ENCODE measurements at places on chromosomes 1 and 21.
A peak's percentile ranks its signal among the peaks of the same experiment; 100 is the strongest.

DNA sequence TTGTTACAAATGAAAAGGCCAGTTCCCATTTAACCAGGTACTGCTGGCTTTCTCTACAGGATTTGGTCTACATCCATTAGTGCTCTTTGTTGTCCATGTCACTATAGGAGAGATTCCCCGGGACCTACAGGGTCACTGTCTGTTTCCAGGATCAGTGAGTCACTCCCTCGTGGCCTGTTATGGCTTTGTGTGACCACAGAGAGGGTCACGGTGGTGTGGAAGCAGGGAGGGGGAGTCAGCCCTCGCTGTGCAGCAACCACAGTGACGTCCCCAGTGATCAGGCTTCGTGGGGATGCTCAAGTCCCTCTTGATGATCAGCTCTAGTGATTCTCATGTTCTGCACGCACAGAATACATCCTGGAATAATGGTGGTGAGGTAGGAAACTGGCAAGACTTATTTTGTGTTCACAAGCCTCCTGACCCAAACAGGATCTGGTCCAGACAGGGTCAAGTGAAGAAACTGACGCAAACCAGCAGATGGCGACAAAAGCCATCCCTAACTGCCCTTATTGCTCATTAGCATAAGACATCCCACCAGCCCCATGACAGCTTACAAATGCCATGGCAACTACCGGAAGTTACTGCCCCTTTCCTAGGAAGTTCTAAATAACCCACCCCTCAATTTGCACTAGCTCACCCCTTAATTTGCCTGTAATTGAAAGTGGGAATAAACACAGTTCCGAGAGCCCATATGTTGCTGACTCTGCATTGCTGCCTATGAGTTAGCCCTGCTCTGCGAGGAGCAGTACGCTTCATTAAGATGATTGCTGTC lies 98.5 kb downstream of the DISC1 start:
- DNase-seq = no peak
- no peaks in the 10 kb centered on the region for H3K4me1 ChIP-seq
- no peak overlapping the region for H3K4me3 ChIP-seq
- no peaks in the 10 kb centered on the region for H3K27me3 ChIP-seq
- H3K27ac ChIP-seq = no peak overlapping the region

- peaks cover 18% of the 10 kb centered on the region for H3K4me1 ChIP-seq
- H3K27me3 ChIP-seq = no peaks in the 10 kb centered on the region
- no peak overlapping the region for H3K27ac ChIP-seq
- no peaks in the 10 kb centered on the region for H3K36me3 ChIP-seq
- no peak for DNase-seq
These were observed 55.9 kb upstream of the PTGFRN start for GRCh38 chr1:116853680-116854402.

- no peak overlapping the region for H3K27ac ChIP-seq
These were observed 32.6 kb downstream of the CDCP2 start for GRCh38 chr1:54120018-54120697.

- no peak overlapping the region for H3K27ac ChIP-seq
- DNase-seq = no peak
- no peak overlapping the region for H3K4me3 ChIP-seq
- no peaks in the 10 kb centered on the region for H3K27me3 ChIP-seq
These were observed 11.1 kb downstream of the PTPN14 start for GRCh38 chr1:214540324-214540723.

- no peak overlapping the region for H3K4me3 ChIP-seq
- DNase-seq = no peak
- no peaks in the 10 kb centered on the region for H3K27me3 ChIP-seq
These were observed 43.0 kb upstream of the RAP1A start for GRCh38 chr1:111576547-111576946.

GRCh38 chr1:209208648-209209047 lies 374.9 kb upstream of the CAMK1G start:
- DNase-seq = no peak
- peaks cover 11% of the 10 kb centered on the region for H3K4me1 ChIP-seq
- peaks cover 45% of the 10 kb centered on the region for H3K27me3 ChIP-seq
- H3K27ac ChIP-seq = no peak overlapping the region
- H3K4me3 ChIP-seq = no peak overlapping the region
- H3K36me3 ChIP-seq = no peaks in the 10 kb centered on the region

GRCh38 chr1:64834734-64835133 lies 89.9 kb downstream of the RAVER2 start:
- no peak for DNase-seq
- no peak overlapping the region for H3K27ac ChIP-seq
- no peaks in the 10 kb centered on the region for H3K27me3 ChIP-seq
- H3K4me3 ChIP-seq = no peak overlapping the region
- peaks cover 82% of the 10 kb centered on the region for H3K36me3 ChIP-seq

DNA sequence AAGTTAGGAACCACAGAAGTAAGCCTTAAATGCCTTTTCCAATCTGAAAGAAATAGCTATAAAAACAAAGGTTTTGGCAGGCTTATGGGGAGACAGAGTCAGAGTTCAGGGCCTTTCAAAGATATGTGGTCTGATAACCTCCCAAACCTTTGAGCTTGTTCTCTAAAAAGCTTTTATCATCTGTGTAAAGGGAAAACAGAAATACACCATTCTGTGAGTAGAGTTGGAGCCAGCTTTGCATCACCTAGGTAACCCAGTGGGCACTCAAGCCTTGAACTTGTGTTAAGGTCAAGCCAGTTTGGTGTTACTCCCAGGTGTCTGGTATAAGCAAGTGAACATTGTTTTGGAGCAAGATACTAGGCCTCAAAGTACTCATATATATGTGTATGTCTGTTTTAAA lies 50.1 kb downstream of the LAMC1 start:
- H3K4me3 ChIP-seq = no peak overlapping the region
- H3K27ac ChIP-seq = peak overlapping the region; percentile 7
- H3K36me3 ChIP-seq = no peaks in the 10 kb centered on the region
- H3K4me1 ChIP-seq = peaks cover 48% of the 10 kb centered on the region

DNA sequence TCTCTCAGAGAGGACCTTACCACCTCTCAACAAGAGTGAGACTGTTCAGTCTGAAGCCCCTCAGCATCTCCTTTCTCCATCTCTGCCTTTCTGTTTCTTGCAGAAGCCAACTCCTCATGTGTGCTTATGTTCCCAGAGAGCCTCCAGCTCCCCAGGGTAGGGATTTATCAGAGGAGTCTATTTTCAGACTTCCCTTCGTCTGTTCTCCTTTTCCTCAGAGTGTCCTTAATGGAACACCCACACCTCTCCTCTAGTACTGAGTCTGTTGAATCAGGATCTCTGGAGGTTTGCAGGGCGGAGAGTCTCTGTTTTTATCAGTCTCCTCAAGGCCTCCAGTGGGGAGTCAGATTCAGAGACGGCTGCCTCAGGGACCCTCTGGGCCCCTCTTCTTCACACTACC lies 25.1 kb upstream of the DNAJC6 start:
- no peak for DNase-seq
- H3K27ac ChIP-seq = no peak overlapping the region
- H3K4me3 ChIP-seq = no peak overlapping the region
- no peaks in the 10 kb centered on the region for H3K4me1 ChIP-seq

DNA sequence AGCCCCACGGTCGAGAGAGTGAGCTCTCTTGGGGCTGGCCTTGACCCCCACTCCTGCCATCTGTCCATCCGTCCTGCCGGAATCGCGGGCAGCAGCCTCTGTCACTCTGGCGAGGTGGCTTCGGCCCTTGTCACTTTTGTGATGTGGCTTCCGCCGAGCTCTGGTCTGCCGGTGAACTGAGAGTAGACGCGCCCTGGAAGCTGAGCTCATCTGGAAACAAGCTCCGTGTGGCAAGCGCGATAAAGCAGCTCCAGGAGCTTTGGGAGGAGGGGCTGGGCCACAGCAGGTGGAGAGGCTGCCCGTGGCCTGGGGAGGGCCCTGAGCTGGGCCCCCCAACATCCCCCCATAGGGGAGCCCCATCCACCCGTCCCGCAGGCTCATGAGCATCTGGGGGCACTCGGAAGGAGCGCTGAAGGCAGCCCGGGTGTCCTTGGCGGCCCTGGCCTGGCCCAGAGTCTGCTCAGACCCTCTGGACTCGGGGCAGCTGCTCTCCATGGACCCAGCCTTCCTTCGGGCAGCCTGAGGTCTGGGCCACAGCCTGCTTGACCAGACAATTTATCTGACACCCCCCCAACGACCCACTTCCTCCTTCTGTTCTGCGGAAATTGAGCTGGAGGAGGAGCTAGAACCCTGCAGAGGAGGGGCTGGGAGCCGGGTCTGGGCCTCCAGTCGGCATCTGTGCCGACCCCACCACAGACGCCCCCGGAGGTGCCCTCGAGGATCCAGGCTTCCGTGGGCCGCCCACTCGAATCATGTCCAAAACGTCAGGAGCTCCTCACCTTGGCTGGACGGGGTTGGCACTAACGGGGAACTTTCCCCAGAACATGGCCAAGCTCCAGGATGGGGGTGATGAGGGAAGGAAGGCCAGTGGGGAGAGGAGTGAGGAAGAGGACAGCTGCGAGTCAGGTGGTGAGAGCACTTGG lies 59.1 kb downstream of the SLC19A1 start:
- no peaks in the 10 kb centered on the region for H3K4me1 ChIP-seq
- no peak overlapping the region for H3K4me3 ChIP-seq
- DNase-seq = no peak
- no peak overlapping the region for H3K27ac ChIP-seq

GRCh38 chr1:98102345-98103030 lies 181.7 kb upstream of the DPYD start:
- DNase-seq = no peak
- H3K27me3 ChIP-seq = no peaks in the 10 kb centered on the region
- no peak overlapping the region for H3K4me3 ChIP-seq
- H3K4me1 ChIP-seq = no peaks in the 10 kb centered on the region

DNA sequence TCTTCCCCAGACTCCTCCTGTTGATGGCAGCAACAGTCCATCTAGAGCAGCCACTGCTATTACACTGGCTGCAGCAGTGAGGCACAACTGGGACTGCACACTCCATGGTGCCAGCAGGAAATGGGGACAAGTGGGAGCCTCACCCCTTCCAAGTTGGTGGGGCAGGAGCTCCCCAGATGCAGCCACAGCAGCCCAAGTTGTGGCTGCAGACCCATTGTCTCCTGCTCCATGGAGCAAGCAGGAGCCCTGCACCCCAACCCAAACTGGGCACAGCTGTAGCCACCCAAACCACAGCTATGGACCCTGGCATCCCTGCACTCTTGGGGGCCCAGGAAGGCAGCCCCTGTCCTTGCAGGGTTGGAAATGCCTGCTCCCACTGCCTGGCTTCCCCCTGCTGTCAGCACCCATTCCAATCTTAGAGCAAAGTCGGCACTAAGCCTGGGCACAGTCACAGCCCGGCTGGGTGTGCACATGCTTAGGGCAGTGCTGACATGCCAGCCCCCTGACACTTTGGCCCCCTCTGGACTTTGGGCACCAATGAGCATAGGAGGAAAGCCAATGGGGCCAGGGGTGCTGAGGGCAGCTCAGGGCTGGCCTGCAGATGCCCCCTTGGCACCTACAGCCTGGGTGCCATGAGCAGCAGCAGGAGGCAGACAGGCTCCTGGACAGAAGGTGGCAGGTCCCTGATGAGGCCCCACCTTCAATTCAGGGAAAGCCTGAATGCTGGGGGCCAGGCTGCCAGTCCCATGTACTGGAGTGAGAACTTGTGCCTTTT lies 44.0 kb downstream of the MATN1 start:
- H3K27me3 ChIP-seq = no peaks in the 10 kb centered on the region
- no peaks in the 10 kb centered on the region for H3K36me3 ChIP-seq
- H3K4me1 ChIP-seq = no peaks in the 10 kb centered on the region
- no peak overlapping the region for H3K4me3 ChIP-seq
- peak; percentile 43 for DNase-seq
- H3K27ac ChIP-seq = no peak overlapping the region

- peaks cover 43% of the 10 kb centered on the region for H3K27me3 ChIP-seq
- peak within 1 kb of the TSS; percentile 49 for H3K27ac ChIP-seq
- peak; percentile 86 for DNase-seq
- peak within 1 kb of the TSS; percentile 94 for H3K4me3 ChIP-seq
- peaks cover 42% of the 10 kb centered on the region for H3K4me1 ChIP-seq
These were observed at the start of gene WRAP73 for GRCh38 chr1:3649342-3650247. TSS of gene WRAP73 (minus strand) at chr1:3650103. CDS start at chr1:3649999, 104 bp downstream.

DNA sequence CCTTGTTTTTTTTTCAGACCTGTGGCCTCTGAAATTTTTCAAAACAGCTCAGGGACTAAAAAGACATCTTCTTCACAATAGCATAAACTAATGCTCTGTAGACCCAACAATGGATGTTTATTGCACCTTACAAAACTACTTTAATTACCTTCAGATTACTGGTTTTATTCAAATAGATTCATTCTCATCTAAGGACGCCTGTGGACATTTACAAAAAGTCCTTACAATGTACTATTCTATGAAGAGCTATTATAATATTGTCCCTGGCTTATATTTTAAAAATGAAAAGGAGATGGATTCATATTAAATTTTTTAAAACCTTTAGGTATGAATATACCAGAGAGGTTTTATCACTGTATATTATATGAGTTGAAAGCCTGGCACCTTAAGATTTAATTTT lies 238.4 kb upstream of the NR5A2 start:
- H3K4me1 ChIP-seq = no peaks in the 10 kb centered on the region
- DNase-seq = no peak
- no peaks in the 10 kb centered on the region for H3K36me3 ChIP-seq
- no peak overlapping the region for H3K4me3 ChIP-seq

DNA sequence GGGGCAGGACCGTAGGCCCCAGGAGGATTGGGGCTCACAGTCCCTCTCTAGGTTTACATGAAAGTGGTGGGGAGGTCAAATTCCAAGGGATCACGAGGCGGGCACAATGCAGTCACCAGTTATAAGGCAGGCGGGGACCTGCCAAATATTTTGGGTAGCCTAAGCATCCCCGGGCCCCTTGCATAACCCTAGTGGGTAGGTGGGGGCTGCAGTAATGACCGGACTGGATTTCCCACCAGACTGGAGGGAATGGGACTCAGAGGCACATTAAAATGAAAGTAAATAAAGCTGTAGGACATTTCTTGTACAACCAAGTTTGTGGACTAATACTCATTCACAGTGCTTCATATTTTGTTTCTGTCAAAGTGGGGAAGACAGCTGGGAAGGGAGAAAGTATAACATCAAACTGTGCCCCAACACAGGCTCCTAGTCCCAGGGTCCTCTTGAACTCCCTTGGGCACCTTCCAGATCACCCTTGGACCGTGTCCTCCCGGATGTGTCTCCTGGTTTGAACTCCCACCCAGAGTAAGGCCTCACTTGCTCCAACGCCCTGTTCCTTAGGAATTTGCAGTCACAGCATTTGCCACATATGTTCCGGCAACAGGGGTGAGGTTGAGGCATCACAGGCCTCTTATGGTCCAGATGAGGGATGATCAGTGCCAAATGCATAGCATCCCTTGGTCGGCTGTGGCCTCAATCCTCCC lies 28.4 kb upstream of the KIAA0040 start:
- H3K4me1 ChIP-seq = no peaks in the 10 kb centered on the region
- no peak overlapping the region for H3K4me3 ChIP-seq
- no peaks in the 10 kb centered on the region for H3K27me3 ChIP-seq
- no peak overlapping the region for H3K27ac ChIP-seq
- H3K36me3 ChIP-seq = no peaks in the 10 kb centered on the region
- DNase-seq = no peak
